Stimulated activated CD8-positive, alpha-beta memory T cell treated with anti-CD3 and anti-CD28 coated beads, Interleukin-4, amount 100 ng/mL, for 4 hours (primary cell): ENCODE measurements at places on chromosomes 7 and 10.

DNA sequence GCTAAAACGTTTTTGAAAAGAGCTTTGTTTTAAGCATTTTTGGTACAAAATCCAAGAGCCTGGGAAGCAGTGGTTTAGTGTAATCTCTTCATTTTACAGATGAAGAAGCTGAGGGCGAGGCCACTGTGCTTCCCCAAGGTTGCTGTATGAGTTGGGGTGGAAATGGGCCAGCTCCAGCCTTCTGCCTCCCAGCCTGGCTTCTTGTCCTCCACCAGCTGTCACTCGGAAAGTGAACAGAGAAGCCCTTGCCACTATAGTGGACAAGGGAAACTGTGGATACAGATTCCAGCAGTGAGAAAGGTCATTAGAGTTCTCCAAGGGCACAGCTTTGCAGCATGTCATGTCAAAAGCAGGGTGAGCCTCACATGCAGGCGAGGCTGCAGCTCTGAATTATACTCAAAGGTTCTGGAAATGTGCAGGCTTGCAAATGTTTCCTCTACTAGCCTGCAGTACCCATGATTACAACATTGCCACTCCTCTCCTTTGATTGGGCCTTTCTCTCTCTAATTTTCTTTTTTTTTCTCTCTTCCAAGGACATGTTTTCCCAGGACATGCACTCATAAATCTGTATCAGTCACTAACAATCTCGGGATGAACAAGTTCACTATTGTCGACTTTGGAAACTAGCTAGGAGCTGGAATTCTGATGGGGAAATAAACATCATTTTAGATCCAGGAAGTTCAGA, 33.0 kb downstream of the BAMBI start:
- no peak for DNase-seq

DNA sequence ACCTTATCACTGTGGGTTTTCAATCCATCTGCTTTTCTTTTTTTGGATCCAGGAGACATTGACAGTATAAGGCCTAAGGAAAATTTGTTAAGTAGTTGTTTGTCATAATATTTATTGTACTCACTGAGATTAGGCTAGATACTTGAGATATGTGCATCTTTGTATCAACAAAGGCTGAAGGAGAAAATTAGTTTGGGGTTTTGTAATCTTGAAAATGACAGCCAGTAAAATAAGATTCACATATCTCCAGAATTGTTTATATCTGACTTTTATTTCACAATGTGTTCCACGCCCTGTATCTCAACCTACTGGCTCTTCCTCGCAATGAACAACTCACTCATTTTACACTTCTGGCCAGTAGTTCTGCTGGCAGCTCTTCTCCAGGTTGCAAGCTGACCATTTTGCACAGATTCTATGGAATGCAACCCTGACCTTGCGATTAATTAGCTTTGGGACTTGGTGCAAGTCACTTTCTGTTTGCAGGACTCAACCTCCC, 132.7 kb downstream of the GATA3 start:
- DNase-seq = no peak

GRCh38 chr10:110387983-110388686, 83.4 kb upstream of the SMNDC1 start:
- DNase-seq = peak; percentile 75

DNA sequence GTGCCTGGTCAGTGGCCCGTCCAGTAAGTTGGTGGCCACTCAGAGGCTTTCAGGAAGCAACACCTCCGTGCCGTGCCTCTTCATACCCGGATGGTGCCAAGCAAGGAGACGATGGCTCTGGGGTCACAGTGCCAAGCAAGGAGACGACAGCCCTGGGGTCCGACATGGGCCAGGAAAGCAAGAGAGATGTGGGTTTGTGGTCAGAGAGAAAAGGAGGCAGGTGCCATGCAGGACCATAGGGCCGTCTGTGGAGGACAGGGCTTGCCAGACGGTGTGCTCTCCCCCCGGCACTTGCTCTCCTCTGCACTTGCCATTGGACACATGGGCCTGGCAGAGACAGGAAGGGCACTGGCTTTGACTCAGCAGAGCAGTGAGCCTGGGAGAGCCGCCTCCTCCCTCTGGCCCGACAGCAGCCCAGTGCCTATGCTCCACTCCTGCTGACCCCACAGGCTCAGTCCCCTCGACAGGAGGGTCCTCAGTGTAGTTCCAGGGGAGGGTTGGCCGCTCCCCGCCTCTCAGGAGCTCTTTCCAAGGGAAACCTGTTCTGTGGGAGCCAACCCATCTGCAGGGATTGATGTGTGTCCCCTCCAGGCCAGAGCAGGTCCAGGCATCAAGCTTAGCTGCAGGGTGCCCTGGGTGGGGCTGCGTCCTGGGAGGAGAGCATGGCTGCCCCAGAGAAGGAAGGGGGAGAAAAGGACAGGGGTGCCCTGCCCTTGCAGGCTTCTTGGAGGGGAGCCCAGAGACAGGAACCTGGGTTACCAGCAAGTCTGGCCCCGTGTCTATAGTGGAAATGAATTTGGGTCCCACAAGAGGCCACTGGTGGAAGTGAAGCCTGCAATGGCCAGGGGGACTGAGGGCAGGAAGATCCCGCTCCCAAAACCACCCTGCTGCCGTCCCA, 7.6 kb upstream of the CALML5 start:
- DNase-seq = no peak

DNA sequence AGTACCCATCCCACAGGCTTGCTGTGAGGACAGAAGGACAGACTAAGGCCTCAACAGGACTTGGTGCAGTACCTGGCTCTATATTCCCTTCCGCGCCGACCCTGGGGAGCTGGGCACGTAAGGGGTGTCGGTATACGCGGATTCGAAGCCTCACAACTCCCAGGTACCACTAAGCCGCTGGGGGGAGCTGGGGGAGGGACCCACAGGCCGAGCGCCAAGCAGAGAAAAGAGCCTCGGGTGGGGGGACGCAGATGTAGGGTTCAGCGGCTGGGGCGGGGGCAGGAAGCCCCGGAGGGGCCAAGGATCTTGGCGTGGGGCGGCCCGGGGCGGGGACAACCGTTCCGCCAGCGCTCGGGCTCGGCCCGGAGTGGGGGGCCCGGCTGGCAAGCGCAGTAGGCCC, 126.4 kb upstream of the ZNF746 start:
- peak; percentile 21 for DNase-seq

DNA sequence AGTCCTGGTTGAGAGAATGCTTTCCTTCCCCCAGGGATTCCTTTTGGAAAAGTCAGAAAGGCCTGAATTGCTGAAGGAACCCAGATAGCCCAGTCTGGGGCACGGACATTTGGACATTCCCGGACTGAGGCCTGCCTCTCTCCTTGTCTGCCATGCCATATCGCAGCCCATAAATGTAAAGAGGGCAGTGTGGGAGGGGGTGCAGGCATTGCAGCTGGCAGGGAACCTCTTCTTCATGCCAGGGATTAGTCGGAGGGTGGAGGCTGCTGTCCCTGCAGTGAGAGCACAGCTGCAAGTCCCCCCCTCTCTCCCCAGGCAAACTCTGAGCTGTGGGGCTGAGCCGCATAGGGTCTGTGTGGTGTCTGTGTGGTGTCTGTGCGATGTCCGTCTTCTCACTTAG, 486.0 kb upstream of the MKI67 start:
- no peak for DNase-seq

DNA sequence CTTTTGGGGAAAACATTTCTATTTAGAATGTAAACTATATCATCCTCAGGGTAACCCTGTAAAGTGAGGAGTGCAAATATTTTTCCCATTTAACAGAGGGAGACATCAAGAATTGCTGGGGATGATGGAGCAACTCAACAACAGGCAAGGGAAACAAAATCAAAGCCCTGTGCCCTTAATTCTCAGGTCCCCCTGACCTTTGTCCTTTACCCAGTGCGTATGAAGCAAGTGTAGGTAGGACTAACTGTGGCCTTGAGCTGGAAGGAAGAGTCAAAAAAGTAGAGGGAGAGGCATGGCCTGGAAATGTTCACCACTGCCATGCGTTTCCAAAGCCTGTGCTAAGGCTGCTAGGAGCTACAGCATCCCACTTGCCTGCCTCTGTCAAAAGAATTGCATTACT, 896.9 kb downstream of the LRMDA start:
- no peak for DNase-seq

DNA sequence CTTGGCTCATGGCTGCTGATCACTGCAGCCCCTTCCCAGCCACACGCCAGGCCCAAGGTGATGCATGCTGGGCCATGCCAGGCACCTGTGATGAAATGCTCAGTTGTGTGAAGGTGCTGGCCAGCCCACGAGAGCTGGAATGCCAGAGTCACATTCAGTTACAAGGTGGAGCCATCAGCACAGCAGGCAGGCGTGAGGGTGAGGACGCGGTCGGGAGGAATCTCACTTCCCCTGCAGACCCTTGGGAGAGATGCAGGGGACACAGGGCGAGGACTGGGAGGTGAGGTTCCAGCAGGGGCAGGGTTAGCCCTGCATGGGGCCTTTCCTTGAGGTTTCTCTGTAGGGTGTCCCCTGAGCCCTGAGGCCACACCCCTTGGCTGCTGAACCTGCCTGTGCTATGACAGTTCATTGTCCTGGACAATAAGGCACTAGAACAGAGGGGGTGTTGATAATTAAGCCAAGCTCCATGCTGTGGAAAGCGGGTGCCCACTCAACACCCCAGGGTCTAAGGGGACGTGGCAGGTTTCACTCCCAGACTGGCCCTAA, 82.4 kb downstream of the ADARB2 start:
- no peak for DNase-seq

DNA sequence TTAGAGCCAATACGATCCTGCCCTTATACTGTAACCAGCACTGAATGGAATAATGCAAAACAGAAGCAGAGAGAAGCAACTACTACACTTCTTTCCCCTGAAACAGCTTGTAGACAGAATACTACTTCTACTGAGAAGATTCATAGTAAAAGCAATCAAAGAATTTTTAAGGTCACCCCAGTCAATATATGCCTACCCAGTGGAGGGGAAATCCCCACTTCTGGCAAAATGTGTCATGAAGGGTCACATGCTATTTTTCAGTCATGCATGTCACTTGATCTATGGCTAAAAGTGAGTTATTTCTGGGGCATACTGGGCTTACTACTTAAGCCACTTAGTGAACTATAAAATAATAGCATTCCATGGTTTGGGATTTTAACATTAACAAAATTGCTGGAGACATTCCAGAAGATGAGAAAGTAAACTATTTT, 25.6 kb downstream of the IRF5 start:
- DNase-seq = no peak

- no peak for DNase-seq
Measured at GRCh38 chr10:21499701-21500577, 25.5 kb downstream of the SKIDA1 start.
